ENCODE measurements at places on chromosomes 6 and 20. TPM values are rescaled to one million over a fixed set of nuclear protein-coding genes. Genes with fewer than 3 reads are reported as not detected.

RNF182 gene
- total RNA-seq: 9.7 TPM

NRSN1 gene
- not detected for total RNA-seq

OPRM1 gene
- total RNA-seq: not detected

KIF25 gene
- total RNA-seq: 0.72 TPM

GNMT gene
- total RNA-seq: 0.13 TPM

RCAN2 gene
- total RNA-seq: 2.3 TPM

SENP6 gene
- 54.7 TPM for total RNA-seq

ALDH8A1 gene
- total RNA-seq: 0.72 TPM

ADGRF5 gene
- 39.0 TPM for total RNA-seq

POM121L2 gene
- total RNA-seq: not detected

TSHZ2 gene
- total RNA-seq: 3.1 TPM

NHLRC1 gene
- total RNA-seq: 2.6 TPM

ANKRD66 gene
- total RNA-seq: not detected

NFYA gene
- total RNA-seq: 16.3 TPM

ADGRB3 gene
- total RNA-seq: 0.83 TPM

DUSP15 gene
- total RNA-seq: 0.20 TPM

GSTA2 gene
- total RNA-seq: not detected

ZNF334 gene
- 0.83 TPM for total RNA-seq

DYNLT2 gene
- 0.39 TPM for total RNA-seq

KCNG1 gene
- 18.6 TPM for total RNA-seq

RAET1G gene
- 1.6 TPM for total RNA-seq

GABRR1 gene
- total RNA-seq: not detected

RBPJL gene
- total RNA-seq: not detected

CLIC1 gene
- total RNA-seq: 417 TPM

ENPP4 gene
- total RNA-seq: 17.1 TPM

SALL4 gene
- total RNA-seq: 0.07 TPM

NCR2 gene
- not detected for total RNA-seq

L3MBTL1 gene
- total RNA-seq: 5.7 TPM

C6orf118 gene
- total RNA-seq: not detected

SIRPB1 gene
- total RNA-seq: not detected

SLC17A3 gene
- not detected for total RNA-seq

SLC22A1 gene
- total RNA-seq: 0.40 TPM

SYTL3 gene
- 2.0 TPM for total RNA-seq

CDKN1A gene
- total RNA-seq: 486 TPM

ADISSP gene
- total RNA-seq: 17.5 TPM

FAM184A gene
- total RNA-seq: 0.33 TPM

ZC3H12D gene
- 0.33 TPM for total RNA-seq

All from smooth muscle cell of the pulmonary artery (primary cell).